Immature natural killer cell (primary cell): ENCODE measurements at places on chromosomes 3 and 15.

- no peak for DNase-seq
These were observed 17.9 kb downstream of the PXK start for GRCh38 chr3:58350627-58351013.

GRCh38 chr3:172461530-172462138 lies 13.4 kb upstream of the GHSR start:
- DNase-seq, result peak; percentile 32

- DNase-seq, result no peak
These were observed 31.4 kb upstream of the TIPARP start for GRCh38 chr3:156642750-156643728.

GRCh38 chr3:194103983-194104751 lies 31.8 kb upstream of the HES1 start:
- DNase-seq, result no peak

DNA sequence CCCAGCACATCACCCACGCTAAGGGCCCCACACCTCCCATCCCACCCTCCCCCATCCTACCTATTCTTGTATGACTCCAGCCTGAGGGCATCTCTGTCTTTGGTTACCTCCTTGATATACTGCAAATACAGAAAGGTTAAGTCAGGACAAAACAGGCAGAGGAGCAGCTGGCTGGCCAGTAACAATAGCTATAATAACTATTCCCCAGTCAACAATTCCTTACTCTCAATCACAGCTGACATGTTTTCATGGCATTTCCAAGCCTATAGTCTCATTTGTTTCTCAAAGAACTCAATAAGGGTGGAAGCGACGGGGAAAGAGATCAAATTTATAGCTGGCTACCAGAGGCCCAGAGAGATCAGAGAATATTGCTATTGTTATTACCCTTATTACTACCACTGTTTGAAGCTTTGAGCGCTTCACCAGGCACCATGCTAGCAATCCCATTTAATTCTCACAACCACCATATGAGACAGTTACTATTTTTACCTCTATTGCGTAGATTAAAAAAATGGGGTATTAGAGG lies 93.0 kb upstream of the C2CD4B start:
- no peak for DNase-seq

DNA sequence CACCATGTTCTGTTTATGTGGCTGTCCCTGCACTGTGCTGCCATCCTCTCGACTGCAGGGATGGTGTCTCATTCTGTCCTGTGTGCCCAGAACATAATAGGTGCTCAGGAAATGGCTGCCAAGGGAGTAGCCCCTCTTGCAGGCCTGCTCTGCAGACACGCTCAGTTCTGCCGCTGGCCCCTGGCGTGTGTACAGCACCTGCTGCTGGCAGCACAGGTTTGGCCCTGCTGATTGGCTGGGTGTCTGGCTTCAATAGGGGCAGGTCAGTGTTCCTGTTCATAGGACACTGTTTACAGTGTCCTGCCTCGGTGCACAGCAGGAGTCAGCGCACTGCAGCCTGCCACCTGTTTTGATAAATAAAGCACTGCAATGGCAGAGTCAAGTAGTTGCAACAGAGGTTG lies 146.9 kb downstream of the DNAJB8 start:
- no peak for DNase-seq

DNA sequence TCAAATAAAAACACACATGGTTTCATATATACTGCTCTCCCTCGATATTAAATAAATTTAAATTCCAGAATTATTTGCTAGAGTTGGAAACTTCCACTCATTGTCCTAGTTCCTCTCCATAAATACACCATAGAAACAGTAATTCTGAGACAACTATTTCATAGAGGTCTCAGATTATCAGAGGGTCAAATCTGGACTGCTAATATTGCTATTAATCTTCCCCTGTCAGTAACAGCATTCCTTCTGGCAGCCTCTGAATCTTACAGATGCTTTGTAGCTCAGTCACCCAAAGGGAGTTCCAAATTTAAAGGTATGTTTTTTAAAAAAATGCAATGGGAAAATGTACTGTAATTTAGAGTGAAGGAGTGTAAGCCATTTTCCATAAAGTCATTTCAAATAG lies 428.8 kb downstream of the PYDC2 start:
- DNase-seq, result no peak

GRCh38 chr3:142670120-142670519 lies 53.7 kb upstream of the TRPC1 start:
- no peak for DNase-seq

GRCh38 chr3:117356091-117356705 lies 646.6 kb downstream of the TUSC7 start:
- DNase-seq, result no peak

DNA sequence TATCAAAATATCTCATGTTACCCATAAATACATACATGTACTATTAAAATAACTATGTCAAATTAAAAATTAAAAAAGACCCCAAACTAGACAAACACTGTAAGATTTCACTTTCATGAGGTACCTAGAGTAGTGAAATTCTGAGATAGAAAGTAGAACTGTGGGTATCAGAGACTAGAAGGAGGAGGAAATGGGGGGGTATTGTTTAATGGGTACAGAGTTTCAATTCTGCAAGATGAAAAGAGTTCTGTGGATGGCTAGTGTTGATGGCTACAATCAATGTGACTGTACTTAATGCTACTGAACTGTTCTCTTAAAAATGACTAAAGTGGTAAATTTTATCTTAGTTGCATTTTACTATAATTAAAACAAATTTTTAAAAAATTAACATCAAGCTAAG lies 36.6 kb downstream of the RFX7 start:
- no peak for DNase-seq

DNA sequence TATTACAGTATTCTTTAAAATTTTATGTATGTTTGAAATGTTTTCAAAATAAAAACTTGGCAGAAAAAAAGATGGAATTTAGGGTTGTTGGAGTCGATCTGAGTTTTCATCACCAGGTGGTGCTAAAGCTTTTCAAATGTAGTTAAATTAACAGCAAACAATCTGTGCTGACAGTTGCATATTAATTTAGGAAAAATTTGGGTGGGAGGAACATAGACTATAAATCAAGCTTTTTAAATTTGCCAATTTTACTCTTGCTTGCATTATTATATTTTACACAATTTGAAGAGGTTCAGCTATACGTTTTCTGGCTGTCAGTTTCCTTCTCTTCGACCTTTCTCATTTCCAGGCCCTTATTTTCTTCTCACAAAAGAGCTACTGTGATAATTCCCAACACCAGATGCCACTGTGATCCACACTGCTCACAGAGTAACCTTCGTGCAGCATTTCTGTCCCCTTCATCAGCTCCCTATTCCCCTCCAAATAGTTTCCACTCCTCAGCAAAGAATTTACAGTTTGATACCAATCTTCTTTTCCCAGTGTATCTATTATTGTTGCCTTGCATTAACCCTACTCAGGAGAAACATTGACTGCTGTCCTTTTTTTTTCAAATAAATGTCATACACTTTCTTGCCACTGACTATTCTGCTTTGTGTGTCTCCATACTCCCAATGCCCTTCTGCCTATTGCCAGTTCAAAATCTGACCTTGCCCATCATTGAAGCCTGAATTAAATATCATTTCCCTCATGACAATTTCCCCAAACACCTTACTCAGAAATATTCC lies 53.4 kb upstream of the EIF5A2 start:
- DNase-seq, result no peak

DNA sequence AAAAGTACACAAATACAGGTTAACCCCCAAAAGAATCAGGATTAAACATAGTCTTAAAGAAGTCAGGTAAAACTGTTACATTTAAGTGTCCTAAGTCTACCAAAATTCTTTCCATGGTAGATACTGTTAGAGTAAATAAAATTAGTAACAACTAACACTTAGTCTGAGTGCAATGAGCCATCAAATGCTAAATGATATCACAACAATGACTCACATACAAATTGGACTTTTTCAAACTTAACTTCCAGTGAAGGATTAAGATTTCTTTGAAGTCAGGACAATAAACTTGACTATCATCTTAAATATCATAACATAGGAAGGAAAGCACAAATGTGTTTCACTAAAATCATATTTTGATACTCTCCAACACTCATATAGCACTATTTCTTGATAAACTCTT lies 43.9 kb downstream of the ZNF148 start:
- no peak for DNase-seq

GRCh38 chr3:108031895-108032294 lies 58.9 kb downstream of the CD47 start:
- no peak for DNase-seq

DNA sequence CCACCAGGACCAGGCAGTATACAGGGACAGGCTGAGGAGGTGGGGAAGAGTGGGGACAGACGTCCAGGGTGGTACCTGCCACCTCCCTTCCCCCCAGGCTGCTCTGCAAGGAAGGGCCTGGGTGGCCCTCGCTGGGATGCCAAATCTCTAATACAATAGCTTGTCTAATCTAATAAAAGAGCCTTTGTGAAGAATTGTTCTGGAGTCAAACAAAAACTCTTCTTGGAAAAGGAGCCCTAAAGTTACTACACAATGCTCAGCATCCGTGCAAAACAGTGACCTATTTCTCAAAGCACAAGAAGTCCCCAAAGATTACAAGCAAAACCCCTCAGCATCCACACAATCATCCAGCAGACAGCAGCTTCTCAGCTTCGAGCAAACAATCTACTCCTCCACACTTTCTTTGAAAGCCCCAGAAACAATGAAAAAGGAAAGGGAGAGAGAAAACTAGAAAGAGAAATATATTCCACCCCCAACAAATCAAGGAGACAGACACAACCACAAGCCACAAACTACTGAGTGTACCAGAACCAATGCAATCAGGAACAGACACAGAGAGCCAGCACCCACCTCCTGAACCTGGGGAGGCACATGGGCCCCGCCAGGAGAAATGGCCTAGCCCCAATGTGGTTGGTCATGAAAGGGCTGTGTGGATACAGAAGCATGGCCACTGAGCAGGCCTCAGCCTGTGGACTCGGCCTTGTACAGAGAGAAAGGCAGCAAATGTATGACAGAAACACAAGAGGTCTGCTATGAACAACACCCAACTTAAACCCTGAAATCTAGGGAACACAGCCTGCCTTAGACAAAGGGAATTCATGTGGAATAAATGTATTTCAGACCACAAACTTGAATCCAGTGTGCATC lies 177.1 kb upstream of the CHRNA7 start:
- DNase-seq, result no peak

DNA sequence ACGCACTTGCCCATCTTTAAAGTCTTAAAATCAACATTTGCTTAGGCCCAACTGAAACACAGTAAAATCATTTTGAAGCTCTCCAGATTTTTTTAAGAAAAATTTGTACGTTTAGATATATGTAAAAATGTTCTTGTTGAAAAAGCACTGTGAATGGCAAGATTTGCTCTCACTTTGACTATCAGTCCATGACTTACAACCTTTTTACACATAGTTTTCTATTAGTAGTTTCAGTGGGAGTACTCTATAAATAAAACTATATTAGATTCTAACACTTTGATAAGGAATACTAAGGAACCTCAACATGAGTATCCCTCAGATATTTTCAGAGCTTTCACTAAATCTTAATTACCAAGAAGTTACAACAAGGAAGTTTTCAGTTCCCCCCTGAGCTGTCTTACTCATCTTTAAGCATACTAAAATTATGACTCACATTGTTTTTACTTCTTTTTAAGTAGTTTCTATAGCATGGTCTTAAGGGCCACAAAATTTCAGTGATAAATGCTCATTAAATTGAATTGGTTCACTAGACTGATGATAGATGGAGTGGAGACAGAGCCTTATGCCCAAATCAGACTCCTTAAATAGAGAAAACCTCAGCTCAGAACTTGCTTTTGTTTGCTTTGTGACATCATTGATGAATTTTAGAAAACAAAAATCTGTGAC lies 31.6 kb upstream of the RAP2B start:
- no peak for DNase-seq

- DNase-seq, result no peak
These were observed 604.9 kb upstream of the AGTR1 start for GRCh38 chr3:148092624-148093347.

DNA sequence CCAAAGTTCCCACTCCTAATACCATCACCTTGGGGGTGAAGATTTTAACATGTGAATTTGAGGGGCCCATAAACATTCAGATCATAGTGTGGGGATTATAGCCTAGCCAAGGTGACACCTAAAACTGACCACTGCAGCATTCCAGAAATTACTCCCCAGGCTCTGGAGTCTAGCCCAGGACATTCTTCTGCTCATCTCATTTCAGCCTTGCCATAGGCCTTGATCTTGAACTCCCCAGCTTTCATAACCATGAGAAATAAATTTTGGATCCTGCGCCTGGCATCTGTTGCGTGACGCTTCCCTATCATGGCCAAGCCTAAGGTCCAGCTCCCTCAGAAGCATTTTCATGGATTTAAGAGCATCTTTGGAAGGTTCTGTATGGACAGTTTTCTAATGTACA lies 502.9 kb upstream of the THBS1 start:
- no peak for DNase-seq

DNA sequence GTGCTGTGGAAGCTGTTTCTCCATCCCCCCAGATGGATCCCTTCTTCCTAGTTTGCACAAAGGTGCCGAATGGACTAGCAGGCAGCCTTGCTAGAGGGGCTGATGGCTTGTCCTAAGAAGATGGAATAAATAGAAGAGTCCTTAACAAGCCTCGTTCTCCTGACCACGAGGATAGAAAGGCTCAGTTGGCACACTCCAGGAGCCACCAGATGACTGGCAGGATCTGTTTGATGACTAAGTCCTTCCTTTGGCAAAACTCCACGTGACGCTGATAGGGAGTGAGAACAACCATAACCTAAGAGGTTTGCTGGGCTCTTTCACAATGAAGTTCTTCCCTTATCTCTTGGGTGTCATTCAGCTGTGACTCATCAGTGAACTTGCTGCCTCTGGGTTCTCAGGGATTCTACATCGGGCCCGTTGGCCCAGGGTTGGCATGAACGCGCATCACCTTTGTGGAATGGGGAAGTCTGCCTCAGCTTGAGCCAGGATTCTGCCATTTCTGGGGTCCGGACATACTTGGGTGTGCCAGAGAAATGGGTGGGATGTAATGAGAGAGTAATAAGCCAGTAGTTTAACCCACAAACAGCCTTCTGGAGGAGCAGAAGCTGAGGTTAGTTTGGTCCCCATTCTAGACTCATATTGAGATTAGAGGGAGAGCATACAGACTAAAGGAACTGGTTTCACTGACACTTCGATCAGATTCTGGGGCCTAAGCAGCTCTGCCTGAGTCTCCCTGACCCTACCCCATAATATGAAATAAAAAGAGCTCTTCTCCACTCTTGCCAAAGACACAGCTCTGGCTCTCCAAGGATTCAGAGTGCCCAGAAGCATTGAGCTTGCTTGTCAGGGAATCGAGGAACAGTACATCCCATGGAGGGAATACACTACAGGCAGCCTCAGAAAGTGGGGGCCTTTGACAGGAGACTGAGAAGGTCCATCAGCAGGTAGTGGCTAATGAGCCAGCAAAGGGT lies 2.0 kb upstream of the MELTF start:
- DNase-seq, result no peak
